ENCODE measurements at places on chromosomes 4 and X.

DNA sequence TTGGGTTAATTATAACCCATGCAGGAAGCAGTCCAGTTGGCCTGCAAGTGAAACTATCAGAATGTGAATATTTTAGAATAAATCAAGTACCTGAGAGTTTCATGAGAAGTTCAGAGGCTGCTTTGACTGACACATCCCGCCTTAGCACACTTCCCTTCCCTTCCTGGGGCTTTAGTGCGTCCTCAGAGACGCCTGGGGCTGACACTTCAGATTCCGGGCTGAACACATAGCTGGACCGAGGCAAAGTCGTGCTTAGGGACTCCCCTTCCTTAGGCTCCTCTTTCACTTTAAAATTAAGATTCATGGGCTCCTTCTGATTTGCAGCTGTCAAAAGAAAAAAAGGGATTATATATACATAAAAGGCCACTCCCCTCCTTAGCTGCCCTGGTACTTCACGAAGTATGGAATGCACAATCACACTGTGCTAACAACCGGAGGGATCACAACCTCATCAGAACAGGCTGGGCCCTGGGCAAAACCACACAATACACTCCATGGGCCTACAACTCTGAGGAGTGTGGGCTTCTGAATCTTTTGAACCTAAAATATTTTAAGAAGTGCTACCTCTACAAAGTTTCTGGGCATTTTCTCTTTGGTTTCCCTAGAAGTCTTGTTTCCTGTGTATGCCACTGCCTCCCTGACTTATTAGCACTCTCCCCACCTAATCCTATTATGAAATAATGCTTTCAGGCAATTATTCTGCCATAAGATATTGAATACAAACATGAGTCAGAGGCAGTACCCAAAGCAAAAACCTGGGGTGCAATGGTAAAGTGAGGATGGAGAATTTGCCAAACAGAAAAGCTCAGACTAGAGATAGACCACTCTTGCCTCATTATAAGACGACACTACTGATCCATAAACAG, 68.2 kb downstream of the ZNF827 start:
- no peak for DNase-seq

DNA sequence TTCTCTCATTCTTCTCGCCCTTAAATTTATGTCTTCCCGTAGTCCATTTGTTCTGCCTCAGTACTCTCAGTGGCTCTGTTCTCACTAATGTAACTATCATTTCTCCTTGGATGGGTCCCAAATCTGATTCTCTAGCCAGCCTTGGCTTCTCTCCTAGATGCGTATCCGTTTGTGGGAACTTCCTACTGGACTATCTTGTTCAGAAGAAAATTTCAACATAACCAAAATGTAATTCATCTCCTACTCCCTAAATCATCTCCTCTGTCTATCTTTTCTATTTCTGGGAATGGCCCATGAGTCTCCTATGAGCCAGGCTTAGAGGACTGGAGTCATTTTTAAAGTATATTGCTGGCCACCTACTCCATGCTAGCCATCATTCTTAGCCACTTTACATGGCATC, 4.4 kb upstream of the C4orf36 start:
- no peak for DNase-seq

GRCh38 chrX:23332888-23333821, 1.5 kb upstream of the PTCHD1 start:
- DNase-seq, result no peak

GRCh38 chr4:89576246-89576645, 260.7 kb downstream of the SNCA start:
- DNase-seq, result no peak

DNA sequence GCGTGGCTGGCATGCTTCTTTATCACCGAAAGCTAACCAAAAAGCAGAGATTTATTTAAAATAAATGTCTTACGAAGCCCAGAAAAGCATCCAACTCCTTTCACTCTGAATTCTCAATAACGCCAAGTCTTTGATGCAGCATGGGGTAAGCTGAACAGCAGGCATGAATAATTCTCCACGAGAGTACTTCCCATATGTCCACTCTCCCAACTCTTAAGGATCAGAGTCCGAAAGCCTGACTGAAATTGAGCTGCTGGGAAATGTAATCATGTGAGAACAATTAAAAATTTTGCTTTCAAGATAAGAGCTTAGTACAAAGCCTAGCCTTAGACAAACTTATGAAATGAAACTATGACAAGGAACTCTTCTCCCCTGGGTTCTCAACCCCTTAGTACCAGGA, 7.5 kb upstream of the SLC39A8 start:
- no peak for DNase-seq
